Nucleus accumbens (tissue), 56 donors: ENCODE measurements at places on chromosomes 1 and 21.

- DNase-seq = no peak
Observed at GRCh38 chr1:20499718-20500117, 8.2 kb downstream of the MUL1 start.

- no peak for DNase-seq
Observed at GRCh38 chr1:66705110-66705509, 47.1 kb upstream of the DYNLT5 start.

DNA sequence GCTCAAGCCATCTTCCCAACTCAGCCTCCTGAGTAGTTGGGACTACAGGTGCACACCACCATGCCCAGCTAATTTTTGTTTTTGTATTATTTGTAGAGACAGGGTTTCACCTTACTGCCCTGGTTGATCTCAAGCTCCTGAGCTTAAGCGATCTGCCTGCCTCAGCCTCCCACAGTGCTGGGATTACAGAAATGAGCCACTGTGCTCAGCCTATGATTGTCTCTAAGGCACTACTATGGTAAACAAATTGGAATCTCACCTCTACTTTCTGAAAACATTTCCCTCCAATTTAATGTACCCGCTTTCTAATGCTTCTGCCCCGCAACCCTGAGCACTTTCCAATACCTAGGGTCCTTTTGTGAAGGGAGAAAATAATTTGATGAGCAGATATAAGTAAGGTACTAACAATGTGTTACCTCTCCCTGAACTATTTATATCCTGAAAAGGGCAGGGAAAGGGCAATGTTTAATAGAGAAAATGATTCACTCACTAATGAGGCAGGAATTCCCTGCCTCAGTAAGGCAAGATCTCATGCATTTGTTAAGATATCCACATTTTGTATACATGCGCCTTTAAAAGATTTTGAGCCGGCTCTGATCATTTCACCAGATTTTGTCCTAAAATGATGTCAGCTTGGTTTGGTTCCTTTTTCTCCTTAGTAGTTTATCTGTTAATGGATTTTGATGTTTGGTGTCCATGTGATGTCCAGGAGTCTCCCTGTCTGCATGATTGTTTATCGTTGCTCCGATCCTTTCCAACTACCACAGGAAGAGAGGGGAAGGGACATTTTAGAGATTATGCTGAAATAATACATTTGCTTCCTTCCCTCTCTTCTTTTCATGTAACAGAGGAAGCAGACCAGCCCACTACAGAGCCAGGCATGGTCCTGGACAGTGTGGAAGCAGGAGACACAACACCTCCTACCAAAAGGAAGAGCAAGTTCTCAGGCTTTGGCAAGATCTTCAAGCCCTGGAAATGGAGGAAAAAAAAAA lies 47.3 kb upstream of the RCC1 start:
- DNase-seq = no peak

GRCh38 chr1:46472498-46473181 lies 17.0 kb upstream of the DMBX1 start:
- no peak for DNase-seq

DNA sequence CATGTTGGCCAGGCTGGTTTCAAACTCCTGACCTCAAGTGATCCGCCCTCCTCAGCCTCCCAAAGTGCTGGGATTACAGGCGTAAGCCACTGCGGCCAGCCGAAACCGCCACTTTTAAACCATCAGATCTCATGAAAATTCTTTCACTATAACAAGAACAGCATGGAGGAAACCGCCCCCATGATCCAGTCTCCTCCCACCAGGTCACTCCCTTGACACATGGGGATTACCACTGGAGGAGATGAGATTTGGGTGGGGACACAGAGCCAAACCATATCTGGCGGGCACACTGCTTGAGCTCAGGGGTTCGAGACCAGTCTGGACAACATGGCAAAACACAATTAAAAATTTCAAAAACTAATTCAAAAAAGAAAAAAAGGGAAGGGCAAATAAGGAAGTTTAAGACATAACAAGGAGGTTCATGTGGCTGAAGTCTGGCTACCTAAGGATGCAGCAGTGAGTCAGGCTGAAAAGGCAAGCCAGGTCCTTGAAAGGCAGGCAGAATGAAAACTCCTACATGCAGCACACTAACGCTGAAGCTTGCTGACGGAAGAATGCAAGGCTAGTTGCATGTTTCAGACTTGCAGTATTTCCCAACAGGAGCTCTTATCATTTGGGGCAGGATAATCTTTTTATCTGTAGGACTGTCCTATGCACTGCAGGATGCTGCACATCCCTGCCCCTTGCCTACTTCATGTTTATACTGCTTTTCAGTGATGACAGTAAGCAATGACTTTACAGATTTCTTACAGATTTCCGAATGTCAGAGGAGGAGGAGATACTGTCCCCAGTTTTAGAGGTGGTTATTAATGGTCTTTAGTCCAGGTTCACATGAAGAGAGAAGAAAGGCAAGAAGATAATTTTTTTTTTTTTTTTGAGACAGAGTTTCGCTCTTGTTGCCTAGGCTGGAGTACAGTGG lies 49.3 kb downstream of the FBXO42 start:
- no peak for DNase-seq

GRCh38 chr1:99352821-99353220 lies 88.5 kb downstream of the PLPPR4 start:
- DNase-seq = no peak

DNA sequence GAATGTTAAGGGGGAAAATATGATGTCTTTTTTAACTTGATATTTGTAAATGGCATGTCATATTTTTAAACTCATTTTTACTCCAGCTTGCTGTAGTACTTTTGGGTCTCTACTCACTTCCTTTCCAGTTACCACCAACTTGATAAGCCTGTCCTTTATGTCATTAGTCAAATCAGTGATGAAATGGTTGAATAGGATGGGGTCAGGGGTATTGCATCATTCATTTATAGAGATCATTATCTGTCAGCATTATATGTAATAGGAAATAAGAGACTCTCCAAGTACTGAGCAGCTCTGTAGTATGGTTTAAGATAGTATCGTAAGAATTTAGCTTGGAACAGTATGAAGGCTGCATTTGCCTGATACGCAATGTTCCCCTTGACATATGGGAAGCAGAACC lies 227.3 kb downstream of the BRINP3 start:
- no peak for DNase-seq

GRCh38 chr1:81542196-81542595 lies 258.5 kb upstream of the ADGRL2 start:
- DNase-seq = no peak

GRCh38 chr1:239593527-239593926 lies 207.2 kb downstream of the CHRM3 start:
- no peak for DNase-seq

GRCh38 chr1:206909883-206910318 lies 11.8 kb downstream of the FCMR start:
- no peak for DNase-seq

DNA sequence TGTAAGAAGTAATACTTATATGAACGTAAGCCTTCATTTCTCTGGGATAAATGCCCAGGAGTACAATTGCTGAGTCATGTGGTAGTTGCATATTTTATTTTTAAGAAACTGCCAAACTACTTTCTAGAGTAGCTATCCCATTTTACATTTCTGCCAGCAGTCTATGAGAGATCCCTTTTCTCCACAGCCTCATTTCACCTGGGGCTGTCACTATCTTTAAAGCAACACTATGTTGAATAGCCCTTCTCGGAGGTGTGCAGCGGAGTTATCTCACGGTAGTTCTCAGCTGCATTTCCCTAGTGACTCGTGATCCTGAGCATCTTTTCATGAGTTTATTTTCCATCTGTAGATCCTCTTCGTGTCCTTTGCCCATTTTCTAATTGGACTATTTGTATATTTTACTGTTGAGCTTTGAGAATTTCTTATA lies 93.4 kb downstream of the ADARB1 start:
- no peak for DNase-seq

DNA sequence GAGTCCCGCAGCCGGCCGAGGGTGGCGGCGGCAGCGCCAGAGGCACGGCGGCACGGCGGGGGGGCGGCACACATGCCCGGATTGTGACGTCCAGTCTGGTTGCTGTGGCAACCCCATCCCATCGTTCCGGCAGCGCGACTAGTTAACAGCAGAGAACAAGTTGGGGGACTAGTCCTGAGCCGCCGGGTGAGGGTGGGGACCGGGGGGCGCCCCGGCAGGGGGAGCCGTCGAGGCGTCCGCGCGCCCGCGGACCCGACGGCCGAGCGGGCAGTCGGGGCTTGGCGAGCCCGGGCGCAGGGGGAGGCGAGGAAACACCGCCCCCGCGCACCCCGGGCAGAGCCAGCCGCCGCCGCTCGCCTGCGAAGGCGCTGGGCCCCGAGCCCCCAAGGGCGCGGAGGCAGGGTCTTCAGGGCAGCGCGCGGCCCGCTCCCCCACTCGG lies at the start of gene CHD5:
Gene CHD5, minus strand, starts transcription at position 54 of the 439 bp plus-strand sequence. CDS start 298 bp downstream, outside the sequence.
- DNase-seq = no peak
